Endothelial cell of umbilical vein (primary cell): ENCODE measurements at places on chromosomes 4 and X.

- DNase-seq = no peak
Observed at GRCh38 chr4:2781911-2782310, 11.0 kb upstream of the SH3BP2 start.

- no peak for DNase-seq
Observed at GRCh38 chrX:24266996-24267395, 46.9 kb downstream of the SUPT20HL2 start.

GRCh38 chr4:58603951-58604350, 1493.8 kb upstream of the IGFBP7 start:
- no peak for DNase-seq

GRCh38 chrX:127259742-127260141, 440.2 kb downstream of the PRR32 start:
- no peak for DNase-seq

GRCh38 chr4:99825272-99825671, 8.6 kb downstream of the DAPP1 start:
- DNase-seq = no peak

DNA sequence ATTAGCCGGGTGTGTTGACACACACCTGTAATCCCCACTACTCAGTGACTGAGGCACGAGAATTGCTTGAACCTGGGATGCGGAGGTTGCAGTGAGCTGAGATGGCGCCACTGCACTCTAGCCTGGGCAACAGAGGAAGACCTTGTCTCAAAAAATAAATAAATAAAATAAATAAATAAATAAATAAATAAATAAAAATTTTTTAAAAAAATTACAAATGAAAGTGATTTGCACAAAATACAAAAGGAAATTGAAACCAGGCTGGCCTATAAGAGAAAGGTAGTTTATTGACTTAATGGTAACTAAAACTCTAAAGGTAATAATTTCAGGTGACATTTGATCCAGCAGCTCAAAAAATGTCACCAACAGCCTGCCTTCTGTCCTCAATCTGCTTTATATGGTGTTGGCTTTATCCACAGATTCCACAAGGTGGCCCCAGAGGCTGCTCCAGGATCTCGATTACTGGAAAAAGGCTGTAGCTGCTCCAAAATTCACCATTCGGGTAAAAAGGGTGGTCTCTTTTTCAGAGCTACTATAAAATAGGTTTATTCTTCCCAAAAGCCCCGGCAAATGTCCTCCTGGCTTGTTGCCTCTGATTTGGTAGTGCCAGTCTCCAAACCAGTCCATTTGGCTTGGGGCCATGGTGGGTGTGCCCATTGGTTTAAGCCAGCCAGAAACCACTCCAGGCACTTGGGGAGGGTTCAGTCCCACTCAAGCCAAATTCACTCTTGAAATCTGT, 61.4 kb upstream of the TRIM2 start:
- peak; percentile 79 for DNase-seq

DNA sequence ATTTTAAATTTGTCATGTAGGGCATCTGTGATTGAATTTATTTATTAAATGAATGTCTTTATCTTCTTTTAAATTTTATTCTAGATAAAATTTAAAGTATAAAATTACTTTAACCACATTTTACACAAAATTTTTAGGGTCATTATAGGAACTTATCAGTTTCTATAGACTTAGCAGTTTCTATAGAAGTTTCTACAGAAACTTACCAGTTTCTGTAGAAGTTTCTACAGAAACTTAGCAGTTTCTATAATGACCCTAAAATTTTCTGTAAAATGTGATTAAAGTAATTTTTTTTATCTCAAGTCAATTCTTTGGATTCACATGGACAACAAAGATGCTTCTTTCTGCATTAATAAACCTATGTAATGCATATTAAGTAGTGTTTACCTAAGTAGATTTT, 565.9 kb upstream of the TECRL start:
- no peak for DNase-seq

- no peak for DNase-seq
Observed at GRCh38 chr4:57159866-57160265, 49.7 kb upstream of the IGFBP7 start.

GRCh38 chrX:118115953-118116712, 477 bp downstream of the KLHL13 start:
- DNase-seq = peak; percentile 44

DNA sequence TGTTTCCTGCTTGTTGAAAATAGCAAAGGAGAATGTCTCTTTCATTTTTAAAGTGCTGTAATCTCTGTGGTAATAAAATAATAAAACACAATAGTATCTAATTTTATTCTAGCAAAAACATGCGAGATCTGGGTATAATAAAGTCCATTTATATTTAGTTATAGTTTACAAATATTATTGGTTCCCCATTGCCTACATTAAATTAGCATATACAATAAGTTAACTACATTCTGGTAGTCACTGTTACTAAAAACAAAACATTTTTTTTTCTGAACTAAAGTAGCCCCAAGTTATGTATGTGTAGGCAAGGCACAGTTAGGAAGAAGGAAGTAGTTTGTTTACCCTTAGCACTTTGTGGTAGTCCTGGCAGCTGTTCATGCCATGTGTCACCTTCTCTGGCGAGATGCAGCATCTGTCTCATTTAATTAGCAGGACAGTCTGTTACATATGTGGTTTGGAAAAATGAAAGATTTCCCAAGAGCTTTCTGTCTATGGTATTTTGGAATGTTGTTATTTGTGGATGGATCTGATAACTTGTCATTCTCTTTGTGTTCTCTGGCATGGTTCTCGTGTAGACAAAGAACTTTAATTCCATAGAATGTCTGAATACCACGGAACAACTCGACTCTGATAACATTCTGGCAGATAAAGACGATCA, 231.3 kb upstream of the PITX2 start:
- peak; percentile 24 for DNase-seq

GRCh38 chr4:76105652-76106051, 31.1 kb downstream of the ART3 start:
- DNase-seq = no peak

DNA sequence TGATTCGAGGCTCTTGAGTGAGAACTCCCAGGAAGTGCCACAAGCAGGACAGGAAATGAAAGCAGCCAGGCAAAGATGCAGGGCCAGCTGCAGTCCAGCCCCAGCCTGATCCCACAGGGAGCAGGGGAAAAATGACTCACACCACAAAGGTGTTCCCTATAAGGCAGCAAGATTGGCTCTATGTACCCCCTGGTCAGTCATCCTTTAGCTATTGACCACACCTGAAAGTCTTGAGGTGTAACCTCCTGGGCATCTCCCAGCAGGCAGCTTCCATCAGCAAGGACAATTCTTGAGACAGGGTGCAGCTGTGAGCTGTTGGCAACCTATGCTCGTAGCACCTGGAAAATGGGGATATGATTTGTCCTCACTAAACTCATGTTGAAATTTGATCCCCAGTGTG, 27.9 kb upstream of the EXOC1L start:
- DNase-seq = no peak

DNA sequence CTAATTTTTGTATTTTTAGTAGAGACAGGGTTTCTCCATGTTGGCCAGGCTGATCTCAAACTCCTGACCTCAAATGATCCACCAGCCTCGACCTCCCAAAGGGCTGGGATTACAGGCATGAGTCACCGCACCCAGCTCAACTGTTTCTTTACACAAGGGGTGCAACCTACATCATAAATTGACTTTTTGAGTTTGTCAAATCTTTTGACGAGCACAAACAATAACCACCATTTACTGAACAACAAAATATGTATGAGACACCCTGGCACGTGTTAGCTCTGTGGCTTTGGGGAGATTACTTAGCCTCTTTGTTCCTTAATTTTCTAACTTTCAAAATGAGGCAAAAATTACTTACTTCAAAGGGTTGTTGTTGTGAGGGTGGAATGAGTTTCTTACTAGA, 23.5 kb upstream of the SLC34A2 start:
- DNase-seq = no peak

DNA sequence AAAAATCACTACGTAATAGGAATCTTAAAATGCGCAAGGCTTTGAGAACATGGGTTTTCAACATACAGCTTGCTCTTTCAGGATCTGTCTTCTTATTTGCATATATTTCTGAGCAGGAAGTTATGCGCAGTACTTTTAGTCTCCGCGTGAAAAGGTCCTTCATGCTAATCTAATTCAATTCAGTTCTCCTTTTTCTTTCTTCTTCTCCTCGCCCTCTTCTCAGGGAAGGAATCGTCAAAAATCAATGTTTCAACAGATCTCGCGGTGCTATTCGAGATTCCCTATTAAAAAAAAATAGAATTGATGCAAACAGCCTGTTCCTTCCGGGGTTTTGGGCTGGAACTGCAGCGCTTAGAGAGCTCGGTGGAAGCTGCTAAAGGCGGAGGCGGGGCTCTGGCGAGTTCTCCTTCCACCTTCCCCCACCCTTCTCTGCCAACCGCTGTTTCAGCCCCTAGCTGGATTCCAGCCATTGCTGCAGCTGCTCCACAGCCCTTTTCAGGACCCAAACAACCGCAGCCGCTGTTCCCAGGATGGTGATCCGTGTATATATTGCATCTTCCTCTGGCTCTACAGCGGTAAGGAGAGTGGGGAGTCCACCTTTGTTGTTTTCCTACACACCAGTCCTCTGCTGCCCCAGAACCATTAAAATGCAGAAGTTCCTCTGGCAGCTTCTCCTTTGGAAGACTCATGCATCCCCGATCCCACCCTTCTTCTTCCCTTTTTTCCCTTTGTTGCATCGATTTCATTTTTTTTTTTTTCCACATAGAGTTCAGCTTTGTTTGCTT, at the start of the genes HMGN5 and SH3BGRL:
Gene HMGN5 (minus strand): TSS at position 243 of the 785 bp plus-strand sequence. CDS start 80,364 bp downstream, outside the sequence.
Gene SH3BGRL (plus strand): TSS at position 432 of the 785 bp plus-strand sequence. CDS start 99 bp downstream, at position 531.
- DNase-seq = peak; percentile 87

DNA sequence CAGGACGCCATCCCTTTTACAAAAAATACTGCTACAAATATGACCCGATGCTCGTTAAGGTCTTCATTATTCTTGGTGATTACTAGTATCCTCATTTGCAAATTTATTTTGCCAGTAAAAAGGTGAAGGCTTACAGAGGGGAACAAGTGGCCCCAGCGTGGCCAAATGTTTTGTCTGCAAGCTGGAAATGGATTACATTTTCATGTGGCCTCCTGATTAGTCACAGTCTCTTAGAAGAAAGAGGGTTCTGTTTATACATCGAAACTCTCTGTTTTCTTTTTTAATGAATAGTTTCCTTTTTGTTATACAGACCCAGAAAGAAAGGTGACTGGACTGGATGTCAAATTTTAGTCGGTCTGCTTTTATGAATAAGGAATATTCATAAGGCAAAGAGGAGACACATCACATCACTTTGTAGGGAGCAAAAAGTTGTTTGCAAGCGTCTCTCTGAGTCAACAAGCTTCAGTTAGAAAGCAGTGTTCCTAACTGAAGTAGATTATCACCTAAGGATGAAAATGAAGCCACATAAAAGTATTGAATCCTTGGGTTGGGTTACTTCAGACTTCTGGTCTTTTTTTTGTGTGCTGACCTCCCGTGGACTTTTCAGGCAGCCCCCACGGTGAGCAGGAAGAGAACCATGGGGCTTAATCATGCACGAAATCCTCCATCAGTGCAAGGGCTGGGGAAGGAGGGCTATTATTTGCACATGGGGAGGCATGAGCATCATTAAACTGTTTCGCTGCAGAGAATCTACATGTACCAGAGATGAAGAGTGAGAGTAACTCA, 125.6 kb downstream of the ARSF start:
- DNase-seq = no peak

GRCh38 chr4:826508-827208, 729 bp upstream of the CPLX1 start:
- DNase-seq = no peak
